ENCODE measurements at places on chromosomes 2 and 18. TPM values are rescaled to one million over a fixed set of nuclear protein-coding genes. Genes with fewer than 3 reads are reported as not detected.

DNA sequence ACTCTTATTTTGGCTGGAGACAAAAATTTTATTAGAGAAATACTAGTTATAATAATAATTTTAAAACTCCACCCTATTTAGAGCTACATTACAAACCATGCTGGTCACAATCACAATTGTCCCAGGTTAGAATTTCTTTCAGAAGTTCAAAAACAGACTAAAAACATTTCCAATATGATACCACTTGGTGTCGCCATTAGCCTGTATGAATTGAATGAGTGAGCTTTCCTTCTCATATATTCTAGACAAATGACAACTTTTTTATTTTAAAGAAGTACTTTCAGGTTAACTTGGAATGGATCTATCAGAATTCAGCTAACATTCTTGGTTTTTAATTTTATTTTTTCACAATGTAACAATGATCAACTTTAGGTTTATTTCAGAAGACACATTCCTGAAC, 48.0 kb downstream of the SERPINB8 start:
- no peaks in the 10 kb centered on the region for H3K36me3 ChIP-seq
- no peak overlapping the region for H3K4me3 ChIP-seq
- H3K27ac ChIP-seq, result no peak overlapping the region
- H3K4me1 ChIP-seq, result no peaks in the 10 kb centered on the region
- H3K27me3 ChIP-seq, result no peaks in the 10 kb centered on the region

DNA sequence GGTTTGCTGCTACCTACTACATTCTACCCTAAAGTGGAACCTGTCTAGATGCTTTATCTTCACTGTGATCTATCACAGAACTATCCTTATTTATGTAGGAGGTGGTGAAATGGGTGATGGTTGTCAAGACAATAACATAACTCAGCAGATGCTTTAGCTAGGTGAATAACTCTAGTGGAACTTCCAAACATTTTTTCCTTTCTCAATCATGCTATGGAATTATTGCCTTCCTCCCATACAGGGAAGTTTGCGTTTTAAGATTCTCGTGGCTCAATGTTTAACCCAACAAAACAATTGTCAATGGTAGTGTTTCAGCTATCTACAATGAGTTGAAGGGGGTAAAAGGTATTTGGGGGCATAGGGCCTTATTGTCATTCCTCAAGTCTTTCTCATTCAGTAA, 82.6 kb upstream of the GLI2 start:
- DNase-seq, result no peak
- no peak overlapping the region for H3K27ac ChIP-seq
- no peak overlapping the region for H3K4me3 ChIP-seq
- H3K27me3 ChIP-seq, result no peaks in the 10 kb centered on the region
- H3K36me3 ChIP-seq, result no peaks in the 10 kb centered on the region

DNA sequence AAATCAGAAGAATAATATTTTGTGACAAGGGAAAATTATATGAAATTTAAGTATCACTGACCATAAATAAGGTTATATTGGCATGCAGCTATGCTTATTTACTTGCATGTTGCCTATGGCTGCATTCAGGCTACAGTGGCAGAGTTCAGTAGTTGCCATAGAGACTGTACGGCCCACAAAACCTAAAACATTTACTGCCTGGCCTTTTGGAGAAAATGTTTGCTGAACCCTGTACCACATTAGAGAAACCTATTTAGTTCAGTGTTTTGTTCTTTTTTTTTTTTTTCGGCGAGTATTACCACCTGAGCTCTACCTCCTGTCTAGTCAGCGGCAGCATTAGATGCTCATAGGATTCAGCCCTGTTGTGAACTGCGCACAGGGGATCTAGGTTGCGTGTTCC, 163.7 kb downstream of the MCFD2 start:
- H3K4me3 ChIP-seq, result no peak overlapping the region
- no peaks in the 10 kb centered on the region for H3K27me3 ChIP-seq
- H3K27ac ChIP-seq, result no peak overlapping the region
- no peaks in the 10 kb centered on the region for H3K36me3 ChIP-seq
- H3K4me1 ChIP-seq, result peaks cover 24% of the 10 kb centered on the region
- no peak for DNase-seq

DNA sequence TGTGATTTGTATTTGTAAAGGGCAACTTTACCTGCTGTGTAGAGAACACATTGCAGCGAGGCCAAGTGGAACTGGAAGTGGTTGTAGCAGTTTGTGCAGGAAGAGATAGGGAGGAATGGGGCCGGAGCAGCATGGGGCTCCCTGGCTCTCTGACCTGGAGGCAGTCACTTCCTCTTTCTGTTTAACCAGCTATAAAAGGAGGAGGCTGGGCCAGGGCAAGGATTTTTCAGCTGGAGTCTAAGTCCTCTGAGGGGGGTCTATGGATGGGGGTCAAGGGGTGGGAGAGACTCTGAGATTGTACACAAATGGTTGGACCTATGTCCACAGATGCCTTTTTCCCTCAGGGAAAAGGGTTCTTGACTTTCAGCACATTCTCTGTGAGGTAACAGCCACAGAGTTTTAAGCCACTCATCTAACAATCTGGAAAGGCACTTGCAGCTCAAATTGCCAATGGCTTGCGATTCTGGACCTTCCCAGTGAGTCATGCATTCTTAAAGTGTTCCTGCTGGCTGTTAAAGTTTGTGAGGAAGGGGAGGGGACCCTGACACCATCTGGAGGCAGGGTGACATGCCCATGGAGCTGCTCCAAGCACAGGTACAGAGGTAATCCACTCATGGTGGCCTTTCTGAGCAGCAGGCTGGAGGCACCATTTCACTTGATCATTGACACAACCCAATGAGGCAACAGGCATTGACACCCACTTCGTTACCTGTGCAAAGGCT, 347.0 kb downstream of the CYRIA start:
- H3K27ac ChIP-seq, result no peak overlapping the region
- H3K4me3 ChIP-seq, result no peak overlapping the region
- peaks cover 45% of the 10 kb centered on the region for H3K27me3 ChIP-seq
- no peaks in the 10 kb centered on the region for H3K4me1 ChIP-seq
- no peak for DNase-seq

- DNase-seq, result no peak
- no peaks in the 10 kb centered on the region for H3K4me1 ChIP-seq
- H3K27me3 ChIP-seq, result no peaks in the 10 kb centered on the region
- no peak overlapping the region for H3K4me3 ChIP-seq
- no peak overlapping the region for H3K27ac ChIP-seq
These were observed 30.2 kb upstream of the SCLY start for GRCh38 chr2:238030422-238031155.

GRCh38 chr2:105795575-105795934, 50.8 kb downstream of the NCK2 start:
- H3K27me3 ChIP-seq, result no peaks in the 10 kb centered on the region
- H3K4me3 ChIP-seq, result no peak overlapping the region
- H3K27ac ChIP-seq, result no peak overlapping the region
- no peak for DNase-seq
- no peaks in the 10 kb centered on the region for H3K4me1 ChIP-seq
- no peaks in the 10 kb centered on the region for H3K36me3 ChIP-seq

Gene TNFAIP6
- total RNA-seq, result not detected

DNA sequence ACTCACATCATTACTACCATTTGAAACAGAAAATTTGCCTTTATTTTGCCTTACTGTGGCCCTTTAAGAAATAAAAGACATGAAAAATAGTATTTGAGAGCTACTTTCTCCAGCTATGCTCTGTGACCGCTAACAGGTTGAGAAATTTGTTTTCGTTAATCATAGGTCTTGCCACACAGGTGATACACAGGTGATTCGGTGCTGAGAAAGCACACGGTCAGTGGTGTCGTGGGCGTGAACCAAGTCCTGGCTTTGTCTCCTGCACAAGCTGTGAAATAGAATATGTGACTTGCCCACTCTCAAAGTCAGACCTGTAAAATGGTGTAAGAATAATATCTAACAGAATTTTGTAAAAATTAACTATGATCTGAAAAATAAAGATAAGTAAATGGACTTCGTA, 155.3 kb upstream of the SLC39A10 start:
- no peaks in the 10 kb centered on the region for H3K27me3 ChIP-seq
- no peaks in the 10 kb centered on the region for H3K4me1 ChIP-seq
- no peaks in the 10 kb centered on the region for H3K36me3 ChIP-seq

DNA sequence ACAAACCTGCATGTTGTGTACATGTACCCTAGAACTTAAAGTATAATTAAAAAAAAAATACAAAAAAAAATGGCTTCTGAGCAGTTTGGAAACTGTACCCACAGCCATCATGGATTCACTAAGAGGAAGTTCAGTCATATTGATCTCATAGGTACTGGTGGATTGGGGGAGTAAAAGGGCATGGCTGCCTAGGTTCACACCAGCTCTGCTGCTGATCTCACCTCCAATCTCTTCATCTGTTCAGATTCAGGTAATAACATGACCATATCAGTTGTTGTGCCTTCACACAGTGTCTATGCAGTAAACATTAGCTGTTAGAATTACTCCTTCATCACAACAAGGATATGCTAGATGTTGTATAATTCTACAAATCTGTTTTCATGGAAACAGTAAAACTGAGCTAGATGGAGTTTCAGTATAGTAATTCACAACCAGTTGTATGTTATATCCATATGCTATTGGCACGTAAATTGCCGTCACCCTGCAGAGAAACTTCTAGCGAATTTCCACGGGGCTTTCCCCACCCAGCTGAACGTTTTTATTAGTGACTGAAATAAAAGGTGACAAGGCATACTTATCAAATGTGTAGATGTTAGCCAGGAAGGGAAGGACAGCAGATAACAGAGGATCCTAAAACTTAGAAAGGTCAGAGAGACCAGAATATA, 59.3 kb upstream of the ITM2C start:
- no peak for DNase-seq
- no peak overlapping the region for H3K27ac ChIP-seq
- H3K4me1 ChIP-seq, result no peaks in the 10 kb centered on the region
- no peak overlapping the region for H3K4me3 ChIP-seq

GRCh38 chr2:95326433-95327140, 29.4 kb downstream of the KCNIP3 start:
- H3K27ac ChIP-seq, result no peak overlapping the region
- no peaks in the 10 kb centered on the region for H3K27me3 ChIP-seq
- no peak overlapping the region for H3K4me3 ChIP-seq
- H3K36me3 ChIP-seq, result no peaks in the 10 kb centered on the region

Gene SLC16A14
- 0.57 TPM for total RNA-seq

DNA sequence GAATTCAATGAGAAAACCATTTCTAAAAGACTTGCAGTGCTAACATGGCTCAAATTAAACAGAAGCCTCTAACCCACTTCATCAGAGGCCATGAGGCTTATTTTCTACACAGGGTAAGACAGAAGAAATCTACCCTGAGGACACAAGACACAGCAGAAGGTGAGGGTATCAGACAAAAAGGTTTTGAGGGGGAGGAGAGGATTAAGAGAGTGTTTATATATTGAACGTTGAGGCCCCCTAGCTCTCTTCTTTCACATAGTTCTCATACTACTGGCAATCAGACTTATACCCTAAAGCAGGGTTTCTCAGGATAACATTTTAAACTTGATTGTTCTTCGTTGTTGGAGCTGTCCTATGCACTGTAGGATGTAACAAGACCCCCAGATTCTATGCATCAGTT, 21.4 kb downstream of the ORC4 start:
- no peak for DNase-seq
- no peaks in the 10 kb centered on the region for H3K36me3 ChIP-seq
- H3K27me3 ChIP-seq, result no peaks in the 10 kb centered on the region
- H3K4me3 ChIP-seq, result no peak overlapping the region
- H3K27ac ChIP-seq, result no peak overlapping the region

DNA sequence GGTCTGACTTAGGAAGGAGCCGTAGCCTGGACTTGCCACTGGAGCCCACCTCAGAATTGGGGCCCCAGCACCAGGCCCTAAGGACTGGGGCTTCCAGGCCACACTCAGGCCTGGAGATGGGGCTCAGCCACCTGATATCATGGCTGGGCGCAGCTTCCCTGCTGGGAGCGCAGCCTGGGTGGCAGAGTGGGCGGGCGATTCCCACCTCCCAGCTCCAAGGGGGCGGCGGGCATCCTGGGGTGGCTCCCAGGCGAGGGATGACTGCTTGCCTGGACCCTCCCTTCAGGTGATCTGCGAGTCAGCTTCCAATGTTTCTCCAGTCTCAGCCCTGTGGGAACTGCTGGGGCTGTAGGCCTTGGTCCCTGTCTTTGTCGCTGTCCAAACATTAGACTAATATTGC, 20.1 kb downstream of the GPR35 start:
- no peak for DNase-seq
- no peak overlapping the region for H3K27ac ChIP-seq
- no peaks in the 10 kb centered on the region for H3K4me1 ChIP-seq
- no peak overlapping the region for H3K4me3 ChIP-seq

Gene WDSUB1
- 6.9 TPM for total RNA-seq

DNA sequence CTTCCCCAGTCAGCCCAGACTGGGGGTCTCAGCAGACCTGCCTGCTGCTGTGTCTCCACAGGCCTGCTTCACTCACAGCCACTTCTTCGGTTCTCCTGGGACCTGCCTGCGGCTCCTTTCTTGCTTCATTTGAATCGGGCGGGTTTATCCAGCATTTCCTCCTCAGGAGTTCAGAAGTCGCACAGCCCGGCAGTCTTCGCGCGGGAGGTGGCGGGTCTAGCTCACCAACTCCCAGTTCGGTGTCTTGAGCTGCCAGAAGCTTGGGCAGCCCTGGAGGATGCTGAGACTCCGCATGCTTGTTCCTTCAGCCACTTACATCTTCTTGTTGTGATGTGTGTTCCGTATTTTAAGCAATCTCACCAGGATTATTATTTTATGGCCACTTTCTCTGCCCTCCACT, 10.8 kb downstream of the D2HGDH start:
- H3K4me1 ChIP-seq, result no peaks in the 10 kb centered on the region
- no peak overlapping the region for H3K27ac ChIP-seq
- H3K4me3 ChIP-seq, result no peak overlapping the region

All from PC-9 (cell line).